Activated CD4-positive, alpha-beta T cell treated with anti-CD3 and anti-CD28 coated beads for 36 hours (primary cell): ENCODE measurements at places on chromosomes 1 and 21. TPM values are rescaled to one million over a fixed set of nuclear protein-coding genes. Genes with fewer than 3 reads are reported as not detected.

Gene DYNLT5
- not detected for total RNA-seq

Gene GIPC2
- total RNA-seq = 0.05 TPM

GRCh38 chr1:178910023-178910422, 39.1 kb upstream of the ANGPTL1 start:
- H3K4me1 ChIP-seq = no peaks in the 10 kb centered on the region
- DNase-seq = no peak
- no peak overlapping the region for H3K4me3 ChIP-seq
- peaks cover 19% of the 10 kb centered on the region for H3K36me3 ChIP-seq

GRCh38 chr1:50023292-50024159, at the start of gene AGBL4:
Gene AGBL4, minus strand, starts transcription at chr1:50023954.
- peaks cover 3% of the 10 kb centered on the region for H3K36me3 ChIP-seq
- H3K4me3 ChIP-seq = no peak within 1 kb of the TSS
- peaks cover 26% of the 10 kb centered on the region for H3K27me3 ChIP-seq
- H3K4me1 ChIP-seq = peaks cover 5% of the 10 kb centered on the region

GRCh38 chr1:212072047-212072446, 36.5 kb downstream of the DTL start:
- no peak for DNase-seq
- no peak overlapping the region for H3K27ac ChIP-seq
- no peak overlapping the region for H3K4me3 ChIP-seq

DNA sequence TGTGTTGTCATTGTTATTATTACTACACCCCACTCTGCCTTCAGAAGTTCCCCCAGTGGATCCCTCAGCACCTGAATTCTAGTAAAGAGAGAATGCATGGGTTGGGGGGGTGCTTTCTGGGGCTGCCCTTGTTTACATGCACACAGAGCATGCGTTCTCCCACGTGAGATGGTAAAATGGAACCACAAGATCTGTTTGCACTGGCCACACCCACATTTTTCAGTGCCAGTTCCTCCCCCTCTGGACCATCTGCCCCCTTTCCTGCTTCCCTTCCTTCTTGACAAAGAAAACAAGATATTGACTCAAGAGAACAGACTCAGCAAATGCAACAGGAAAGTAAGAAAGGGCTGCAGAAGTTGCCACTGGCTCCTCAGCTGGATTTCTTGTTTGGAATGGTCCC, 8.9 kb downstream of the SLC6A17 start:
- H3K27ac ChIP-seq = no peak overlapping the region
- H3K36me3 ChIP-seq = no peaks in the 10 kb centered on the region
- H3K4me1 ChIP-seq = no peaks in the 10 kb centered on the region

- no peaks in the 10 kb centered on the region for H3K36me3 ChIP-seq
- no peak overlapping the region for H3K27ac ChIP-seq
- H3K4me3 ChIP-seq = no peak overlapping the region
- peak; percentile 41 for DNase-seq
- peaks cover 7% of the 10 kb centered on the region for H3K4me1 ChIP-seq
Observed at GRCh38 chr1:223525957-223526356, 132.7 kb downstream of the CCDC185 start.

- peak; percentile 57 for DNase-seq
- no peak overlapping the region for H3K27ac ChIP-seq
- peaks cover 44% of the 10 kb centered on the region for H3K27me3 ChIP-seq
- H3K36me3 ChIP-seq = no peaks in the 10 kb centered on the region
Observed at GRCh38 chr1:156414461-156415064, 45.6 kb downstream of the RHBG start.

DNA sequence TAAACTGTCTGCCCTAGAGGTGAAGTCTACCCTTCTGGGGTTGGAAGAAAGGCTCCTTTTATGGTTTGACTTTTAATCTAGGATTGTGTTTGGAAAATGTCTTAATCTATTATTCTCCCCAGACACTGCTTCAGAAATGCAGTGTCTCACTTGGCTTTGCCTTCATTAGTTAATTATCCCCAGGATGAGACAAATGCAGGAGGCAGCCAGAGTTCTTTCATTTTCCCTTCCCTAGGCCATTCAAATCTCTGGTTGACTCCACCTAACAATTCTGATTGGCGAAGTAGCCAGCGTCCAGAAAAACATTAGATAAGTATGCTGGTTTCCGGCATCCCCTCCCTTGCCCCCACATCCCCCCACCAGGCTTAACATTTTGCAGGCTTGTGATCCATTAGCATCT, 325.8 kb upstream of the PBX1 start:
- H3K4me1 ChIP-seq = no peaks in the 10 kb centered on the region
- no peaks in the 10 kb centered on the region for H3K27me3 ChIP-seq
- H3K27ac ChIP-seq = no peak overlapping the region
- DNase-seq = no peak
- H3K36me3 ChIP-seq = no peaks in the 10 kb centered on the region

GRCh38 chr1:88088481-88088880, 595.6 kb upstream of the PKN2 start:
- H3K27ac ChIP-seq = no peak overlapping the region
- no peak for DNase-seq
- no peak overlapping the region for H3K4me3 ChIP-seq
- no peaks in the 10 kb centered on the region for H3K4me1 ChIP-seq
- peaks cover 4% of the 10 kb centered on the region for H3K27me3 ChIP-seq
- H3K36me3 ChIP-seq = no peaks in the 10 kb centered on the region

GRCh38 chr1:92485381-92486250, 1.1 kb downstream of the GFI1 start:
- peak; percentile 95 for DNase-seq
- no peaks in the 10 kb centered on the region for H3K27me3 ChIP-seq
- H3K36me3 ChIP-seq = peaks cover 42% of the 10 kb centered on the region
- peak overlapping the region; percentile 98 for H3K4me3 ChIP-seq
- peaks cover 30% of the 10 kb centered on the region for H3K4me1 ChIP-seq
- peak overlapping the region; percentile 97 for H3K27ac ChIP-seq

DNA sequence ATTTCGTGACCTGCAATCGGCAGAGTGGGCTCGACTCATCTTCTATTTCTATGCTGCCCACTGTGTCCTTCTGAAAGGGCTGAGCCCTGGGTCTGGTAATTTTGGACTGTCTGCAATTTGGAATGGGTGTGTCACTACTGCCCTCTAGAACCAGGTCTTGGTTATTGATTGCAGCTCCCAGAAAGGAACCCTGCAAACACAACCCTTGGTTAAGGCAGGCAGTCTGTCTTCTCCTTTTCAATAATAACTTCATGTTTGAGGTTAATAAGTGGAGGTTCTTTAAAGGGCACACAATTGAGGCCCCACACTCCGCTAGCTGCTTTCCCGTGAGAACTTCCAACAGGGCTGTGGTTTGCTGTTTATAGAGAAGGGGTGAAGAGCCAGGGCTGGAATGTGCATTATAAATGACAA, 79.9 kb upstream of the LYST start:
- H3K27me3 ChIP-seq = no peaks in the 10 kb centered on the region
- no peak for DNase-seq
- no peaks in the 10 kb centered on the region for H3K36me3 ChIP-seq

DNA sequence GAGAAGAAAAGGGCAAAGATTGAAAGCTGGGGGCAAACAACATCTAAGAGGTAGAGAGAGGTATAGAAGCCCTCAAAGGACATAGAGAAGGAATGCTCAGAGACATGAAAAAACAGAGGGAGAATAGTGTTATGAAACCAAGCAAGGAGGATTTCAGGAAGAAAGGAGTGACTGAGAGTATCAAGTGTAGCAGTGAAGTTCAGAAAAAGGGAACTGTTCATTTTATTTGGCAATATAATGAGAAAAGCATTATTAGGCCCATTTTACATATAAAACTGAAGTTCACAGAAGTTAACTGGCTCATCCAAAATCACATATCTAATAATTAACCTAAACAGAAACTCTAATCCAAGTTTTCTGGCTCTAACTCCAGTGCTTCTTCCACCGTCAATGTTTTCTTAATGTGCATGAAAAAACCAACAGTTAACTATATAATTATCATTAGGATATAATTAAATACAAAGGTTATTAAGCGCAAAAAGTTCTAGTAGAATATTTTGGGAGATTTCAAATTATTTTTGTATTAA, 17.7 kb downstream of the NEXN start:
- no peaks in the 10 kb centered on the region for H3K4me1 ChIP-seq
- no peak for DNase-seq
- no peak overlapping the region for H3K27ac ChIP-seq

- H3K27me3 ChIP-seq = no peaks in the 10 kb centered on the region
- H3K4me1 ChIP-seq = peaks cover 15% of the 10 kb centered on the region
- H3K27ac ChIP-seq = peak overlapping the region; percentile 95
- H3K36me3 ChIP-seq = no peaks in the 10 kb centered on the region
- DNase-seq = peak; percentile 22
Observed at GRCh38 chr1:185987611-185988321, 253.6 kb downstream of the HMCN1 start.

- no peaks in the 10 kb centered on the region for H3K27me3 ChIP-seq
- no peak overlapping the region for H3K27ac ChIP-seq
- no peak for DNase-seq
- H3K4me1 ChIP-seq = no peaks in the 10 kb centered on the region
Observed at GRCh38 chr21:27787046-27787445, 820.2 kb upstream of the ADAMTS5 start.
